ENCODE measurements at places on chromosomes 2 and 18.

GRCh38 chr2:43105586-43106558 is 120.5 kb downstream of the ZFP36L2 start:
- no peak for DNase-seq

- DNase-seq: no peak
These were observed 48.3 kb upstream of the AGPS start for GRCh38 chr2:177344316-177344715.

GRCh38 chr2:241316825-241317224 is 1.1 kb downstream of the SEPTIN2 start:
- no peak for DNase-seq

DNA sequence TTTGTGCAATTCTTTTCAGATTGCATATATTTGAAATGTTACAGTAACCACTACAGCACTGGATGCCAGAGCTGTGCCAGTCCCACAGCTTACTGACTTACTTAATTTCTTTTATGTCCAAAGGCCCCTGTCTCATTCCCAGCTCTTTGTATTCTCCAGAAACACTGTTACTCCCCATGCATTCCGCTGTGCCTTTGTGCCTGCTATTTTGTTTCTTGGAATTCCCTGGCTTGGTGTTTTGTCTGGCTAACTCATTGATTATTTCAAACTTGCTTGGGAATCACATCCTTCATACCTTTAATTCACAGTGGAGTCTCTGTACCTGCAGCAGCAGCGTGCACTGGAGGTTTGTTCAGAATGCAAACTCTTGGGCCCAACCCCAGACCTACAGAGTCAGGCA is 601.9 kb upstream of the DDX18 start:
- no peak for DNase-seq

GRCh38 chr2:39215545-39215944 is 28.2 kb downstream of the CDKL4 start:
- no peak for DNase-seq

GRCh38 chr2:66495788-66496640 is 61.1 kb downstream of the MEIS1 start:
- no peak for DNase-seq

- no peak for DNase-seq
These were observed 74.2 kb upstream of the STK17B start for GRCh38 chr2:196245378-196246140.

DNA sequence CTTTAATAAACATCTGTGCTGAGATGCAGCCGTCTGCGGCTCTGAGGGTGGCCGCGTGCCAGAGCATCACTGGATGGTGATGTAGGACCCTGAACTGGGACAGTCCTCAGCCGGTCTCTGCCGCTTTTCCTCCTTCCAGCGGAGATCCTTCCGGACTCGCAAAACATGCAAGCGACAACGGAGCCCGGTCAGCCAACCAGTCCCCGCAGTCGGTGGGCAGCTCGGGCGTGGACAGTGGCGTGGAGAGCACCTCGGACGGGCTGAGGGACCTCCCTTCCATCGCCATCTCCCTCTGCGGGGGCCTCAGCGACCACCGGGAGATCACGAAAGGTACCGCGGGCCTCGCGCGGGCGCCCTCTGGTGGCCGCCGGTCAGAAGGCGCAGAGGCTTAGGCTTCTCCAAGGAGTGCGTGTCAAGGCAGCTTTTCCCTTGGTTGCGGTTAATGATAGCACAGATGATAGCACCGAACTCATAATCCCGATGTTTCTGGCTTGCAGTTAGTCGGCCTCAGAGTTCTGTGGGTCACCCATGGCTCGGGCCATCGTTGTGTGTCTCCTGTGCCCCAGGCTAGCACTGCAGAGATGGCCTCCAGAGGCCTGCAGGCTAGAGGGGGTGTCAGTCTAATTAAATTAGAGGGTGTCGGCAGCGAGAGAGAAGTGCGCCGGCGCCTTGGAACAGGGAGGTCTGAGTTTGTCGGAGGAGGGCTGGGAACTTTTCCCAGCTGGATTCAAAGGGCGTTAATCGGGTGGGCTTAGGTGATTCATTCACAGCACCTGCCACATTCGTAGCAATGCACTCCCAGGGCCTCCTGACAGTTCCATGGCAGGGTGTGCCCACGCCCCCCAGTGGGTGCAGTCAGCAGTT is 38.5 kb downstream of the LPIN1 start:
- peak; percentile 36 for DNase-seq

DNA sequence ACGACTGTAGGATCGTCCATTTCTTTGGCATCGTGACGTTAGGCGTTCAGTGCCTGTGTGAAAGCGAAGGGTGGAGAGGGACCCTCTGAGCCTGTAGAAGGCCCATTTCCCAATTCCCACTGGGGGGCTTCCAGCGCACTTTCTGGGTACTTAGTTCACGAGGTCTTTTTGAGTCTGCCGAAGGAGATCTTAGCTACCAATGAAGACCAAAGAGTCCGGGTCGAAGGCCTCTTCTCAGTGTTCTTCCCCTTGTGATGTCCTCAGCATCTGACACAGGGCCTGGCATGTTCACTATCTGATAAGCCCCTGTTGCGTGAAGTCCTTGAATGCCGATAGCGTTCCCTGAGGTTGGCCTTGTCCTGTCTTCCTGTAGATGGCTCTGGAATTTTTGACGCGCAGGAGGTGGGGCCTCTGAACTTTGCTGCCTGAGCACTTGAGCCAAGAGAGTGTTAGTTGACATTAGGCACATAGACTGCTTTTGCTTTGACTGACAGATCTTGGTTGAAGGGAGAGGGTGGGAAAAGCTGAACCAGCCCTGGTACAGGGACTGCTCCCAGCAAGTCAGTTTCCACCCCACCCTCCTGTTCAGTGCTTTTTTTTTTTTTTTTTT is 52.8 kb downstream of the LDLRAD4 start:
- no peak for DNase-seq

DNA sequence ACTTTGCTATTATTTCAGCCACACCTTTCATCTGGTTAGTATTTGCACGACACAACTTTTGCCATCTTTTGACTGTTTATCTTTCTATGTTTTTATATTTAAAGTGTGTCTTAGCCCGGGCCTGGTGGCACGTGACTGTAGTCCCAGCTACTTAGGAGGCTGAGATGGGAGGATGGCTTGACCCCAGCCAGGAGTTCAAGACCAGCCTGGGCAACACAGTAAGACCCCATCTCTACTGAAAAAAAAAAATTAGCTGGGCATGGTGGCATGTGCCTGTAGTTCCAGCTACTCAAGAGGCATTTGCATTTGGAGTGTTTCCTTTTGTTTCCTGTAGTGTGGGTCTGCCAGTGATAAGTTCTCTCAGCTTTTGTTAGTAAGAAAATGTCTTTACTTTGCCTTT is 88.7 kb upstream of the GLI2 start:
- no peak for DNase-seq

GRCh38 chr2:212644195-212644837 is 105.7 kb upstream of the ERBB4 start:
- no peak for DNase-seq

GRCh38 chr18:616380-616995 is 19.7 kb downstream of the CLUL1 start:
- DNase-seq: no peak

DNA sequence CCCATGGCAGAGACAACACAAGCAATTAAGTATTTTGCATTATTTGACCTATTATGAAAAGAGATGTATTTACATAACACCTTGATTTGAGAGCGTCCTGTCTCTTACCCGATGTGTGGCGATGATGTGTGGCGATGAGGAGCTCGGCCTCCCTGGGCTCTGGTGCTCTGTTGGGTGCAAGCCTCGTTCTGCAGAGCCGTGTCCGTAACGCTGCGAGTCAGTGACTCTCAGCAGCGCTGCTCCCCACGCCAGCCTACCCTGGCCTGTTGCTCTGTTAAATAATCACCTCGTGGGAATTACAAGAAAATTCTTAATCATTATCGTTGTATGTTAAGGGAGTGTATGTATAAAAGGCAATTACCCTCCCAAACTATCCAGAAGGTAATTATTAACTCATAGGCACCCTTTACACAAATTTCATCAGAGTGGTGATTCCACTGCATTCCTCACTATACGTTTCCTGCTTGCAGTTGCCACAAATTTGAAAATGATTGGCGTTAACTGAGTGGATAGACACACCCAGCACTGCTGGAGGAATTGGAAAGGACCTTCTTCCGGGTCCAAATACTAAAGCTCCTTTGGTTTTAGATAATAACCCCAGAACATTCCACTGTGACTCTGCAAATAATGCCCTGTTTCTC is 52.0 kb upstream of the NFATC1 start:
- DNase-seq: no peak

GRCh38 chr2:18464913-18465312 is 95.5 kb downstream of the RDH14 start:
- DNase-seq: no peak

- DNase-seq: no peak
These were observed 84.0 kb upstream of the HAAO start for GRCh38 chr2:42876326-42876751.

DNA sequence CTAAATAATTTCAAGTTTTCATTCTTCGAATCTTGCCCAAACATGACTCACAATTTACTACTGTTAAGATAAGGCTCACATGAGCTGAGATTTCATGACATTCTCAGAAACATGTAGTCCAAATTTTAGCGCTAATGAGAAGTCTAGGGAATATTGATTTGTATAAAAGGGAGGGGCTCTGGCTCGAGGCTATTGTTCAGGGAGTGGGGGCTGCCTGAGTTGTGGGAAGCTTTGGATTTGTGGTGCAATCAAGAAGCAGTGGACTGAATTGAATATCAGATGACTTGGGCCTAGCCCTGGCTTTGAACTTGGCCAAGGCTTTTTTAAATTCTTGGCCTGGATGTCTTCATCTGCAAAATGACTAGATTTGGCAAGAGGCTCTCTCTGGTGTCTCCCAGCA is 674.9 kb upstream of the FANCL start:
- DNase-seq: no peak

- DNase-seq: no peak
These were observed 3.7 kb upstream of the MRPS9 start for GRCh38 chr2:105034170-105034569.

GRCh38 chr2:73256618-73256922 is 22.5 kb downstream of the CCT7 start:
- DNase-seq: no peak

DNA sequence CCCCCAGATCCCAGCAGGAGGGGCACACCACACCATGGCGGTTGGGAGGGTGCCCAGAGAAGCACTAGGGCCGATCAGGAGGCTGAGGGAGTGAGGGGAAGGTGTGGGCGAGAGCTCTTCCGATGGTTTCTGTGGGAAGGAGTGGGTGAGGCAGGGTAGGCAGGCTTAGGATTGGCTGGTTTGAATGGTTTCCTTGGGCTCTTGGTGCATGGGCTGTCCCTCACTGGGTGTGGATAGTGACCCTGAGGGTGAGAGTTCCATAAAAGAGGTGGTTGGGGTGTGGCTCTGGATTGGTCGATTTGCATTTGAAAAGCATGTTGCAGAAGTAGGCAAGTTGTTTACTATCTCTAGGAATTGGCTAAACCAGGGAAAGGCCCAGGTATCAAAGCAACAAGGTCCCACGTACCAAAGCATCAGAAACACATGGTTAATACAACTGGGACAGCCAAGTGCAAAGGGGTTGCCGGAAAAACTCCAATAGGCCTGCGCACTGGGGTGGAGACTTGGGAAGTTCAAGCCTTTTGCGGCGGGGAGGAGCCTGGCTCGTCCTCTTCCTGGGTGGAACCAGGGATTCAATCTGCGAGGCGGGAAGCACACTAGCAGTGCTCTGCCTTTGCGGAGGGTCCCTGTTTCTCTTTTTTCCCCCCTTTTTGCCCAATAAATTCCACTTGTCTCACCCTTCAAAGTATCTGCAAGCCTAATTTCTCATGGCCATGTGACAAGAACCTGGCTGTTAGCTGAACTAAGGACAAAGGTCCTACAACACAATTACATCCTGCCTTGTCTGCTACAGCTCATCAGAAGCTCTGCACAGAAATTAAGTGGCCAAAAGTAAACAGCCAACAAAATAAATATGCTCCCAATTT is 43.2 kb downstream of the IL1R2 start:
- DNase-seq: no peak

GRCh38 chr18:45370255-45371010 is 244.8 kb upstream of the SLC14A2 start:
- no peak for DNase-seq

DNA sequence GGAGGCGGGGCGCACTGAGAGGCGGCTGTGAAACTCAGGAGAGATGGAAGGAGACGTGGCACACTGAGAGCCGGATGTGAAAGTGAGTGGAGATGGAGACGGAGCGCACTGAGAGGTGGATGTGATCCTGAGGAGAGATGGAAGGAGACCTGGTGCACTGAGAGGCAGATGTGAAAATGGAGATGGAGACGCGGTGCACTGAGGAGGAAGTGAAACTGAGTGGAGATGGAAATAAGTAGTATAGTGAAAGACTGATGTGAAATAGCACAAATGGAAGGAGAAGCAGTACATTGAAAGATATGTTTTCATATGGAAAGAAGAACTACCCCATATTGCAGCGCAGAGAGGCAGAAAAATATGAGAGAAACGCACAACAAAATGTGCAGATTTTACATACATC is 281.6 kb upstream of the RGPD4 start:
- DNase-seq: no peak

- no peak for DNase-seq
These were observed 120.1 kb upstream of the TWIST2 start for GRCh38 chr2:238727585-238728329.

GRCh38 chr2:105873281-105873680 is 128.6 kb downstream of the NCK2 start:
- no peak for DNase-seq

- DNase-seq: no peak
These were observed 5.5 kb upstream of the CYS1 start for GRCh38 chr2:10085668-10086059.

GRCh38 chr2:82795446-82795845 is 1663.6 kb downstream of the SUCLG1 start:
- no peak for DNase-seq

GRCh38 chr2:143284087-143284675 is 155.0 kb downstream of the ARHGAP15 start:
- no peak for DNase-seq

DNA sequence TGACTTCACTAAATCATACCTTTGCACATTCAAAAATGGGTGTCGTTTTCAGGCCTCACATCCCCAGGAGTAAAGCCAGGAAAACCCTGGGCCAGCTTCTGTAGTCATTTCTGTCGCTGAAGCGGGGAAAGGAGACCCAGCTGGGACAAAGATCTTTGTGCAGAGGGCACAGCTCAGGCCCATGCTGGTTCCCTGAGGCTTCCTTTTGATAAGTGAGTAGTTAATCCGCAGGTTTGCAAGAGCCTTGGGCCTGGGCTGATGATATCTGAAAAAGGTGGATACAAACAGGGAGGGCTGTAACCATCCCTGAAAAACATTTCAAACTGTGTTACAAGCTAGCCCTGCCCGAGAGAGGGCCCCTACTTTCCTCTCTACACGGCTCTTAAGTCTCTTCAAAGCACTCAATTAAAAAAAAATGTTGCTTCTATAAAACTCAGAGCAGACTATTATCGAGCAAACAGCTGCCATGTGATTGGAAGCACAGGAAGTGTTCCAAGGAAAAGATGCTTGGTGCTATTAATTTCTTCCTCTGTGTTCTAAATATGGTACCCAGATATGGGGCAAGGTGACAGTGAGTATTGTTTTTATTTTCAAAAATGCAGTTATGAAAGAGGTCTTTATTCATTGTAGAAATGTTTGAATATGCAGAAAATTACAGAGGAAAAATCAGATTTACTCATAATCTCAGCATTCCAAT is 117.2 kb downstream of the LNPK start:
- no peak for DNase-seq
